Effector memory CD4-positive, alpha-beta T cell (primary cell): ENCODE measurements at places on chromosomes 3 and 15.

DNA sequence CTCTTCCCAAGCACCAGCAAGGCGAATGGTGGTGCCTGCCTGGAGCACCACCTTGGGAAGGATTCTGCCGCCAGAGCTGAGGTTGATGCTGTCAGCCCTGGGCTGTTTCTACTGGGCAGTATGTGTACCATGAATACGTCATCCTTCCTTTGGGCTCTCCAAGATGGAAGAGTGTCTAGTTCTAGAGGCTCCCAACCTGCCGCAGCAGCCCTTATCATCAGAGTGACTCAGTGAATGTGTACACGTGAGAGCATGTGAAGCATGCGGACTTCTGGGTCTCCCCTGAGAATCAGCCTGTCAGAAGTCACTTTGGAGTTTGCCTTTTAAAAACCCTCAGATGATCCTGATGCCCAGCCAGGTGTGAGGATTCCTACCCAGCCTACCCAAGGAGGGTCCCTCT, 20.9 kb downstream of the PLA2G4D start:
- no peak overlapping the region for H3K4me3 ChIP-seq
- no peaks in the 10 kb centered on the region for H3K27me3 ChIP-seq
- H3K27ac ChIP-seq, result no peak overlapping the region

DNA sequence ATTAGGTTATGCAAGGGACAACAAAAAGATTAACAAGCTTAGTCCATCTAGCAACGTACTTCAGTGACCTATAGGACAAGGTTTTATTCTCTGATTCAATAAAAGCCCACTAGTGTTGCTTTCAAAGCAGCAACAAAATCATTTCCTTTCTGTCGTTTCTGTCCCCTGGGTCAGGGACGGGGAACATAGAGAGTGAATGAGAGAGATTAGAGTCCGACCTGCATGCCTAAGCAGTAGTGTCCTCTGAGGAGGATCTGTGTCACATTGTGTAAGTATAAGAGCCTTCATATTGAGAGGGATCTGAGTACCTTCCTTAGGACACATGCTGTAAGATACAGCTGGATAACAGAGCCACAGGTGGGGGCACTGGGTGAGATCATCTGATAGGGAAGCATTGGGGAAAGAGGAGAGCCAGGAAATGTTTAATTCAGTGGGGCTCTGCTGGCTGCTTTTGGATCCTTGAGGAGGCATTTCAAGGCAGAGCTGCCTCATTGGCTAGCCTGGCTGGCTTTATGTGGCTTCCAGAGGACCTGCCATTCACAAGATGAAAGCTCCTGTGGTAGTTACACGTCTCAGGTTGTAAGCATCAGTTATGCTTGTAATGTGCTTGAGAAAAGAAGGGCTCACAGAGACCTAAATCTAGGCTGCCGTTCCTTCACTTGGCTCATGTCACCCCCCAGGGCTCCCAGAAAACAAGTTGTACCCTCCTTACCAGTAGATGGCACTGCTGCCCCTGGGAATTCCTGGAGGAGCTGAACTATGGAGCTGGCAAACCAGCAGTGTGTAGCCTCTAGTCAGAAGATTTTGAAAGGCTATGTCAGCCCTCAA, 2.7 kb downstream of the TMEM108 start:
- H3K36me3 ChIP-seq, result no peaks in the 10 kb centered on the region
- peaks cover 3% of the 10 kb centered on the region for H3K27me3 ChIP-seq
- peaks cover 4% of the 10 kb centered on the region for H3K4me1 ChIP-seq
- DNase-seq, result no peak

- H3K36me3 ChIP-seq, result no peaks in the 10 kb centered on the region
- no peaks in the 10 kb centered on the region for H3K27me3 ChIP-seq
- H3K27ac ChIP-seq, result no peak overlapping the region
- H3K4me1 ChIP-seq, result no peaks in the 10 kb centered on the region
- DNase-seq, result no peak
These were observed 309.0 kb downstream of the NTRK3 start for GRCh38 chr15:87947560-87947959.

GRCh38 chr3:150130404-150131100, 159.9 kb upstream of the PFN2 start:
- no peak overlapping the region for H3K27ac ChIP-seq
- no peak for DNase-seq
- H3K27me3 ChIP-seq, result no peaks in the 10 kb centered on the region
- H3K36me3 ChIP-seq, result no peaks in the 10 kb centered on the region

DNA sequence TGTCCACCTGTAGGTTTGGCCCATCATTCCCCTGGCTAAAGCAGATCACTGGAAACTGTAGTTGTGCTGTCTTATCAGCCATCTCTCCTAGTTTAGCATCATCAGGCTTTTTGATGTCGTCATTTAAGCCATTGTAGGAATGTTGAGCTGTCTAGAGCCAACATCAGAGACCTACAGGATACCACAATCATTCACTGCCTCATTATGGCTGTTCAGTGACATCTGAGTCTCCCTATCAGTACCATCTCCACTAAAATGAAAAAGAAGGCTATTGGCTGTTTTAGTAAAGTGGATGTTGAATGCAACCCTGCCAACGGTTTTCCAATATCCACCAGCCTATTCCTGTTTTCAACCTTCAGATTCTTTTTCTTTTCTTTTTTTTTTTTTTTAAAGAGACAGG, 29.2 kb downstream of the RLBP1 start:
- H3K27ac ChIP-seq, result no peak overlapping the region
- no peak for DNase-seq
- no peak overlapping the region for H3K4me3 ChIP-seq
- H3K4me1 ChIP-seq, result peaks cover 4% of the 10 kb centered on the region
- no peaks in the 10 kb centered on the region for H3K27me3 ChIP-seq
- peaks cover 69% of the 10 kb centered on the region for H3K36me3 ChIP-seq

DNA sequence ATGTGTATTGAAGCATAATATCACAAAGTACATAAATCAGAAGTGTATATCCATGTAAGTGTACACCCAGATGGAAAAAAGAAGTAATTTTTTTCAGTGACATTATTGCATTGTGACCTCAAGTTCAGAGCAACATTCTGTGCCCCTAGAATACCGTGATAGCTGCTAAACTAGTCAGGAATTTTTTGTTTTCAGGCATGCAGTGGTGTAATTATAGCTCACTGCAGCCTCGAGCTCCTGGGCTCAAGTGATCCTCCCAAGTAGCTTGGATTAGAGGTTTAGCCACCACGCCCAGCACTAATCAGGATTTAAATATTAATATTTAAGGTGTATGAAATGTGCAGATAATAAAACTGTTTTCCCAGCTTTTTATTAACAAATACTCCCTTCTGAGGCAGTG, 25.5 kb downstream of the SEC62 start:
- H3K4me3 ChIP-seq, result no peak overlapping the region
- no peak overlapping the region for H3K27ac ChIP-seq
- peaks cover 46% of the 10 kb centered on the region for H3K36me3 ChIP-seq
- no peaks in the 10 kb centered on the region for H3K27me3 ChIP-seq

GRCh38 chr15:57253500-57253899, 122.8 kb upstream of the CGNL1 start:
- no peak overlapping the region for H3K27ac ChIP-seq
- H3K4me3 ChIP-seq, result no peak overlapping the region
- H3K4me1 ChIP-seq, result no peaks in the 10 kb centered on the region

- H3K27ac ChIP-seq, result no peak overlapping the region
- H3K27me3 ChIP-seq, result no peaks in the 10 kb centered on the region
- H3K4me3 ChIP-seq, result no peak overlapping the region
These were observed 186.6 kb downstream of the GREM1 start for GRCh38 chr15:32904448-32904847.

DNA sequence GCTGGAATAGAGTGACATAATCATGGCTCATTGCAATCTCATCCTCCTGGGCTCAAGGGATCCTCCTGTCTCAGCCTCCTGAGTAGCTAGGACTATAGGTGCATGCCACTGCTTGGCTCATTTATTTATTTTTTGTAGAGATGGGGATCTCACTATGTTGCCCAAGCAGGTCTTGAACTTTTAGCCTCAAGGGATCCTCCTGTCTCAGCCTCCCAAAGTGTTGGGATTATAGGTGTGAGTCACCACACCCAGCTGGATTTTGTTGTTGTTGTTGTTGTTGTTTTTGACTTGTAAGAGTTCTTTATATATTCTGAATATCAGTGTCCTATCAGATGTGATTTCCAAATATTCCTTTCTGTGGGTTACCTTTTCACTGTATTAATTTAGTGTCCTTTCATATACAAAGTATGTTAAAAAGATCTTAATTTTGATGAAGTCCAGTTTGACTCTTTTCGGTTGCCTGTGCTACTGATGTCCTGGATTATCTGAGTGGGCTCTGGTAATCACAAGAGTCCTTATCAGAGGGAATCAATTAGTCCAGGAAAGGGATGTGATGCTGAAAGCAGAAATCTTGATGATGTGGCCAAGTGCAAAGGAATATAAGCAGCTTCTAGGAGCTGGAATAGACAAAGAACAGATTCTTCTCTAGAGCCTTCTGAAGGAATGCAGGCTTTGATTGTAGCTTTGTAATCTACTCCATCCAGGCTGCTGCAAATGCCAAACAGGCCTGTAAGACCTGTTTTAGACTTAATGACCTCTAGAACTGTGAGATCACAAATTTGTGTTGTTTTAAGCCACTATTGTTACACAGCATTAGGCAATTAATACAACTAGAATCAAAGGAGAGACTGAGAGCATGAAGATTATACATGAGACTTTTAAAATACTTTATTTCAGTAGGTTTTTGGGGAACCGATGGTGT, 30.2 kb downstream of the NCK1 start:
- H3K27ac ChIP-seq, result no peak overlapping the region
- H3K27me3 ChIP-seq, result no peaks in the 10 kb centered on the region
- peaks cover 12% of the 10 kb centered on the region for H3K4me1 ChIP-seq
- H3K36me3 ChIP-seq, result no peaks in the 10 kb centered on the region

DNA sequence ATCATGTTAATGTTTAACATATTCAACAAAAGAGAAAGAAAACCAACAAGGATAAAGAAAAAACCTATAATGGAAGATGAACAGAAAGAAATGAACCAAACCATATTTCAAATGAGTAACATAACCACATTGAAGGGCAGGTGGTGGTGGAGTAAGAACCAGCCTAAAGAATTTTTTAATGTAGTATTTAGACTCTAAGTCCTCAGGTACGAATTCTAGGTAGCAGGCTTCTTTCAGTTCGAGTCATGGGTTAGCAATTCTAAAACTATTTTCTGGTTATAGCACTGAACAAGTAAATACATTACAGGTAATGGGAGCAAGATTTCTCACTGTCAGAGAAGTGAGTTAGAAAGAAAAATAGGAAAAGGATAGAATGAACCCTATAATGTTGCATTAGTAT, 24.4 kb downstream of the DCBLD2 start:
- no peak overlapping the region for H3K27ac ChIP-seq
- no peak overlapping the region for H3K4me3 ChIP-seq
- H3K27me3 ChIP-seq, result no peaks in the 10 kb centered on the region
- no peaks in the 10 kb centered on the region for H3K36me3 ChIP-seq
- DNase-seq, result no peak

DNA sequence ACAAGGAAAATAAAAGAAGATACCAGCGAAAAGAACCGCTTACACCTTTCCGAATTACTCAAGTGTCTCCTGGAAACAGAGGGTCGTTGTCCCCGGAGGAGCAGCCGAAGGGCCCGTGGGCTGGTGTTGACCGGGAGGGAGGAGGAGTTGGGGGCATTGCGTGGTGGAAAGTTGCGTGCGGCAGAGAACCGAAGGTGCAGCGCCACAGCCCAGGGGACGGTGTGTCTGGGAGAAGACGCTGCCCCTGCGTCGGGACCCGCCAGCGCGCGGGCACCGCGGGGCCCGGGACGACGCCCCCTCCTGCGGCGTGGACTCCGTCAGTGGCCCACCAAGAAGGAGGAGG, 325 bp downstream of the ALCAM start:
- H3K27me3 ChIP-seq, result no peaks in the 10 kb centered on the region
- peak overlapping the region; percentile 80 for H3K4me3 ChIP-seq
- peak; percentile 9 for DNase-seq
- H3K36me3 ChIP-seq, result no peaks in the 10 kb centered on the region
